Activated T-helper 1 cell treated with Interleukin-2 at 50 U/mL for 16 hours (primary cell): ENCODE measurements at places on chromosomes 5 and 9.

- no peak for DNase-seq
These were observed 144.9 kb downstream of the GOLPH3 start for GRCh38 chr5:32029261-32029660.

DNA sequence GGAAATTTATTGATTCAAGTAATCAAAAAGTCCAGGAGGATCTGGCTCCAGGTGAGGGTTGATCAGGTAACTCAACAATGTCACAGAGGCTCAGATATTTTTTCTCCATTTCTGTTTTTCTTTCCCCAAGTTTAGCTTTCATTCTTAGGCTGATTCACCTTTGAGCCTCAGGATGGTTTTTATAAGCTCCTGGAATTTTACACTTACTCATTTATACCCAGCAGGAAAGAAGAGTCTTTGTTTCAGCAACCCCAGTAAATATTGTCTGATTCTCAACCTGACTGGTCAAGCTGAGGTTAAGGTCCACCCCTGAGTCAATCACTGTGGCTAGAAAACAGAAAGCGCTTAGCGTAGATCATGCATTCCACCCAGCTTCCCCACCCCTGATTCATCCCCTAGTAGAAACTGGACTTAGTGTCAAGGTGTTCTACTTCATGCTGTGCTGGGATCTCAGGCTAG is 500.6 kb downstream of the KIF4B start:
- no peak for DNase-seq

DNA sequence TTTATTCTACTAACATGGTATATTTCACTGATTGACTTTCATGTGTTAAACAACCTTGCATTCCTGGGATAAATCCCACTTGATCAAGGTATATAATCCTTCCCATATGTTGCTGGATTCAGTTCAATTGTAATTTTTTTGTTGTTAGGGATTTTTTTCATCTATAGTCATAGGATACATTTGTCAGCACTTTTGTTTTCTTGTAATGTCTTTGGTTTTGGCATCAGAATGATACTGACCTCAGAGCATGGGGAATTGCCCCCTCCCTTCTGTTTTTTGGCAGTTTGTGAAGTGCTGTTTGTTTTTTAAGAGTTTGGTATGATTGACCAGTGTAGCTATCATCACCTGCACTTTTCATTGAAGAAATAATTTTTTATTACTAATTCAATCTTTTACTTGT is 176.8 kb upstream of the RASEF start:
- DNase-seq = no peak

DNA sequence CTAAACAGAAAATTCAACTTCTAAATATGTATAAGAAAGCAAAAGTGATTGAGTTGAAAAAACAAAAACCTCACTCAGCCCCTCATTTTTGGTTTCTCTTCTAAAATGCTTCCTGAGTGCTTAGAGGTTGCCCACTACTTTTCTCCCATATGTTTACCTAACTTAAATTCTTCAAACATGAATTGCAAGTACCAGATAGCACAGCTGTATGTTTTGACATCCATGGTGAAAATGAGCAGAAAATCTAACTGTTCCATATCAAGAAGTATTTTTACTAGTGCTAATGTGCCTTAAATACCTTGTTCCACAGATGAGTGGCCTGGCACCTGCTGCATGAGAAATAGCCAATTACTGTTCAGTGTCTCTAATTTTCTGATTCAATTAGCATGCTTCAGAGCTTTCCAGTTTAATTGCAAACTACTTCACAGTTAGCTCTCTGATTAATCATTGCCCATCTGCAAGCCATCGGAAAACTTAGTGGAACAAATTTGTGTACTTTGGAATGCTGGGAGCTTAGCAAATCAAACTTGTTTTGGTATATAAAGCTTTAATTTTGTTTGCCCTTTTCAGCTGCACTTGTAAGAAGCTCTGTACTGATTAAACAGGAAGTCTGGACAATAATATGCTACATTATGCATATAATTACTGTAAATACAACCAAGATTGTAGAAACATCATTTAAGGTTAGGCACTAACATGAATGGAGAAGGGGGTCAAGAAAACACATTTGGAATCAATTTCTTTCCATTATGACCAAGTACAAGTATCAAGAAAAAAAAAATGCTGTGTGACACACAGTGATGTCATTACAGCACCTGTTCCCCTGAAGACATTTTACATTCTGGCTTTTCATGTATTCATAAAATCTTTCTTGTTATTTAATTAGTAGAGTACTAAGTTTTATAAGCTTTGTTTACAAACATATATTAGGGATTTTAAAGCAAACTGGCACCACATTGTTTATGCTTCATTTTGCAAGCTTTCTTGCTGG is 65.6 kb downstream of the POU5F2 start:
- DNase-seq = no peak

DNA sequence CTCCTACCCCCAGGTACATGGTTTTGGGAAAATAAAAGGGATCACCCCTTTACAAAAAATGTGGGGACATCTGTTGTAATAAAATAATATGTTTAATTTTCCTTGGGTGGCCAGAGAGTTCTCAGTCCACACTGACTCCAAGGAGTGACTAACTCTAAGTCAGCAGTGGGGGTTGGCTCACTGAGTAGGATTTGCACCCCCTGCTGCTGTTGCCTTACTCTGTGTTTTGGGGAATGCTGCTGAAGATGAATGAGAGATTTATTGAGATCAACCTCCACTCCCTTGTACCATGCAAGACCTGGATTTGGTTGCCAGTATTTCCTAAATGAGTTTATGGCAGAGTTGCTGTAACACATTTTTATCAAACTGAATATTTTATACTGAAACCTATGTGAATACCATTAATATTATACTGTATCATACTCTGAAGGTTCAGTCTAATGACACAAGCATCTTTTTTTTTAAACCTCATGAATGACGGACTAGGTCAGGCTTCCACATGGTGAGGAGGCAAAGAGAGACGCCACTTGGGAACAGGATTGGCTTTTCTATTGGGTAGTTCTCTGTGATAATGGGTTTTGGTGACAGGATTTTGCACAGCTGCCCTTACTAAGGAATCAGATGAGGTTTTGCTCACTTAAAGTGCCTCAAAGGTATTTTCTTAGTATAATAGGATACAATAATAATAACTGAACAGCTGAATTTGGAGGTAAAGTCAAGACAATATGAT is 121.3 kb upstream of the OSMR start:
- DNase-seq = no peak
